ENCODE measurements at places on chromosomes 16 and 17. TPM values are rescaled to one million over a fixed set of nuclear protein-coding genes. Genes with fewer than 3 reads are reported as not detected.

DNA sequence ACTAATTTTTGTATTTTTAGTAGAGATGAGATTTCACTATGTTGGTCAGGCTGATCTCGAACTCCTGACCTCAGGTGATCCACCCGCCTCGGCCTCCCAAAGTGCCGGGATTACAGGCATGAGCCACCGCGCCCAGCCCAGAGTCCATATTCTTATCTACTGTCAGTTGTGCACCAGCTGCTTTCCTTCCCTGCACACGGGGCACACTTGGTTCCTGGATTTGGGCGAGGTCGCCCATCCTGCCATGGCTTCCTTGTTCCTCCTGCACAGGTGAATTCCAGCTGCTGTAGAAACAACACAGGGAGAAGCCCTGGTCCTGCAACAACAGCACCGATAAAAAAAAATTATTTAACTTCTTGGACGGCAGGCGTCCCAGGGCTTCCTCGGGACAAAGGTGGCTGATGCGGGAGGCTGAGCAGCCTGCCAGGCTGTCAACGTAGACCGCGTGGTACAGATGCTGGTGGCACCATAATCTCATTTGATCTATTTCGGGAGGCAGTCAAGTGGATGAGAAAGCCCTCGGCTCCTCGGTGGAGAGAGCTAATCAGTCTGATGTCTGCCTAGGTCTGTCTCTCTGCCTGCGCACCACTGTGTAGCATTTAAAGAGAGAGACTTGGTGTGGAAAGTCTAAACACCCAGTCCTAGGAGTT is 19.1 kb downstream of the RGS9 start:
- no peak for DNase-seq

GRCh38 chr17:42193969-42194899 is at the start of gene GHDC:
TSS of gene GHDC (minus strand) at chr17:42194494. CDS start at chr17:42193581, 913 bp downstream.
- DNase-seq, result peak; percentile 70

DNA sequence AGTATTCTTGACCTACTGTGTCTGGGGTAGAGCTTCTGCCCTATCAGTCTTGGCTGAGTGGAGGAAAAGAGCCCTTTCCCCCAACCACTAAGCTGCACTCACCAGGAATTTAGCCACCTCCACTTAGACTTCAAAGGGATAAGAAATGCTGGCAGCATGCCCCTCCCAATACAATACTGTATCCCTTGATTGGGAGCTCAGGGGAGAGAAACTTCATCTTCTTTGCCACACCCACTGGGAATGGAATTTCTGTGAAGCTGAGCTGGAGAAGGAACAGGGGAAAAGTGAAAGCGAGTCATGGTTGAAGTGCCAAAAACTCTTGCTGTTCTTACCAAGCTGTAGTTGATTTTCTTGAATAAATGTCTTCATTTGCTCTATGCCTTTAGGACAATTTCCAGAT is 68.8 kb downstream of the CEP112 start:
- DNase-seq, result no peak

DNA sequence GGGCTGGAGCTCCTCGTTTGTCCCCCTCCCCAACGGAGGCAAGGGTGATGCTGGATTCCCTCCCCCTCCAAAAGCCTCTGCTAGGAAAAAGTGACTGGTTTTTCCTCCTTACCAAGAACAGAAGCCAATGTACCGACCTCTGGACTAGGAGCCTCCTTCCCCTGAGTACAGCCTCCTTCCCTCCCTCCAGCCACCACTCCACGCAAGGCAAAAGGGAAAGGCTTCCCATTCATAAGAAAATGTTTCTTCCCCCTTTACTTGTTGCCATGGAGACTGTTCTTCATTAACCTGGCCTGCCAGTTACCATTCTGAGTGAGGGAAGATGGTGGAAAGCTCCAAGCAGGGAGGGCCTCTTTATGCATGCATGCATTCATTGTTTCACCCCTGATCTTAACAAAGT is 4.3 kb upstream of the PIMREG start:
- no peak for DNase-seq

GRCh38 chr17:44928950-44929720 is 13.8 kb upstream of the GFAP start:
- no peak for DNase-seq

DNA sequence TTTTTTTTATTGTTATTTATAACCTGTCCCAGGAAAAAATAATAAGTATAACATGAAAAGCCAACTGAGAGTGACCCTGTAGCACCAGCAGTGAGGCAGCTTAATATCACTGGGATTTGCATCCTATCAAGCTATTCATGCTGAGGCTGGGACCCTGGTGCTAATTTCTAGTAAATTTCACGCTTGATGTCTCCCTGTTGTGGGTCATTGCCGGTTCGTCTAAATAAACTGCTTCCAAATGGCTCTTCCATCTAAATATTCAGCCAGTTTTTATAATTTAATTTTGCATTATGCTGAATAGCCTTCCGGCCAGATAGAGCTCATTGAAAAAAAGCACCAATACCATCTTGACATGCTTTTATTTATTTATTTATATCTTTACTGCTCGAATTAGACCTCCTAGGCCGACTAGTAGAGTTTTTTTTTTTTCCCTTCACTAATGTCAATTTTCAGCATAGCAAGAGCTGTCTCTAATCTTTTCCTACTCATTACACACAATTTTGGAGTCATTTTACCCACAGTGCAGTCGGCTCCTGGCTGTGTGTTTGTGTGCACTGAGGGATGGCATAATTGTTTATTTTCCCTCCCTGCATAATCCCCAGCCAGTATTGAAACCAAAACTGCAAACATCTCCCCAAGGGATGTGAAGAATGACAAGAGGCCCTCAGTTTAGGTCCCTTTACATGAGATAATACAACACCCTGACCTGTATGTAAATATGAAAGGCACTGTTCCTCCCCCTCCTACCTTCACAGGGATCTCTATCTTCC is 168.8 kb downstream of the AATF start:
- no peak for DNase-seq

Gene CD300LG
- 0.58 TPM for total RNA-seq

Data from urinary bladder (tissue), 4 donors.